ENCODE measurements at places on chromosomes 3 and 15. TPM values are rescaled to one million over a fixed set of nuclear protein-coding genes. Genes with fewer than 3 reads are reported as not detected.

- no peak for DNase-seq
Observed at GRCh38 chr15:74395319-74396145, 28.1 kb upstream of the CYP11A1 start.

GRCh38 chr3:159922193-159922840 is 66.3 kb upstream of the IL12A start:
- DNase-seq: no peak

DNA sequence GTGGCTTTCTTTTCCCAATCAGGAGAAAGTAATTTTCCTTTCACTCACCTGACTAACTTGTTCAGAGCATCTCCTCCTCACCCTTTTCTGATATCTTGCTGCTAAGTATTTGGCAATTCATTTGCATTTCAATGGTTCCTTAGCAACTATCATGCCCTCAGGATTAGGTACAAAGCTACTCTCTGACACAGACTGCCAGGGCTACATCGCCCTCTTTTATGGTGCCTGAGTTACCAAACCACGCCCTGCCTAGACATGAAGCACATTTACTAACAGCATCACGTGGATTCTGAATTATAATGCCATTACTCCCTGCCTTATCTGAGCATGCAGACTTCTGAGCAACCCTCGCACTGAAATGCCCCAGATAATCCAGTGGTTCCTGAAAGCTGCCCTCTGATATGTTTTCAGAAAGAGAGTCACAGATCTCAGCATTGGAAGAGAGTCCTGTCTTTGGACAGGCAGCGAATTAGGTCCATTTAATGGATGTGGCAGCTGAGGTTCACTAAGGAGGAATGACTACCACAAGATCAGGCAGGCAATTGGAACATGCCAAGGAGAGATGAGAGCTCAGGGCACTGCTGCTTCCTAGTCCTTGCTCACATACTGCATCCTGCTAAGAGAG is 14.5 kb downstream of the EPHB1 start:
- no peak for DNase-seq

GRCh38 chr3:143430568-143430967 is 311.0 kb downstream of the CHST2 start:
- DNase-seq: no peak

DNA sequence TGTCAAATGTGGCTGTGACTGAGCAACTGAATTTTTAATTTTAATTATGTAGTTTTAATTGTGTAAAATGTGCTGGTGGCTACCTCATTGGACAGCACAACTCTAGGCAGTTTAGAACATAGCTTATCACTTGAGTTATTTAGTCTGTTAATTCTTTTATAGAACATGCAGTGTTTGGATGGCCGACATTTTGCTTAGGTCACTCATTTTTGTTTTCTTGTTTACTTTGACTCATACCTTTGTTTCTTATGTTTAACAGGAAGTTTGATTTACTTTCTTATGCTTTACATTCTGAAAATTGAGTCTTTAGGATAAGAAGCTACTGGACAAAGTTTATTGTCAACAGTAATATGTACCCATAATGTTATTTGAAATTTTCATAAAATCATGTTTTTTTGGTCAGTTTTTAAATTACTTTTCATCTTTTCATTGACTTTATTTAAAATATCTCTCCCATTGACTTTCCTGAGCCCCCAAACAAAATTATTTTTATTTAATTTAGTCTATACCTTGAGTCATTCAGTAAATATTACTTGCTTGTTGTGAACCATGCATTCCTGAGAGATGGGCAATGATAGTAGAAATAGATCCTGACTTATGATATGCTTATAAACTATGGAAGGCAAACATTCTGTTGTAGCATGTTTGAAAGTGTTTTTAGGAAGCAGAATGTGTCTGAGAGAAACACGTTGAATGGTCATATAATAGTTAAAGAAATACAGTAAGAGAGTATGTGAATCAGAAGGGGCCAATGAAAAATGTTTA is 60.6 kb downstream of the TCF12 start:
- no peak for DNase-seq

GRCh38 chr3:184176377-184177330 is 2.0 kb downstream of the AP2M1 start:
- peak; percentile 88 for DNase-seq

Gene NT5DC2
- polyA plus RNA-seq: 477 TPM

Gene CHRNA5
- 5.4 TPM for polyA plus RNA-seq

GRCh38 chr15:48186271-48186670 is 5.2 kb upstream of the CTXN2 start:
- no peak for DNase-seq

- no peak for DNase-seq
Observed at GRCh38 chr3:195143221-195143620, 127.7 kb downstream of the XXYLT1 start.

DNA sequence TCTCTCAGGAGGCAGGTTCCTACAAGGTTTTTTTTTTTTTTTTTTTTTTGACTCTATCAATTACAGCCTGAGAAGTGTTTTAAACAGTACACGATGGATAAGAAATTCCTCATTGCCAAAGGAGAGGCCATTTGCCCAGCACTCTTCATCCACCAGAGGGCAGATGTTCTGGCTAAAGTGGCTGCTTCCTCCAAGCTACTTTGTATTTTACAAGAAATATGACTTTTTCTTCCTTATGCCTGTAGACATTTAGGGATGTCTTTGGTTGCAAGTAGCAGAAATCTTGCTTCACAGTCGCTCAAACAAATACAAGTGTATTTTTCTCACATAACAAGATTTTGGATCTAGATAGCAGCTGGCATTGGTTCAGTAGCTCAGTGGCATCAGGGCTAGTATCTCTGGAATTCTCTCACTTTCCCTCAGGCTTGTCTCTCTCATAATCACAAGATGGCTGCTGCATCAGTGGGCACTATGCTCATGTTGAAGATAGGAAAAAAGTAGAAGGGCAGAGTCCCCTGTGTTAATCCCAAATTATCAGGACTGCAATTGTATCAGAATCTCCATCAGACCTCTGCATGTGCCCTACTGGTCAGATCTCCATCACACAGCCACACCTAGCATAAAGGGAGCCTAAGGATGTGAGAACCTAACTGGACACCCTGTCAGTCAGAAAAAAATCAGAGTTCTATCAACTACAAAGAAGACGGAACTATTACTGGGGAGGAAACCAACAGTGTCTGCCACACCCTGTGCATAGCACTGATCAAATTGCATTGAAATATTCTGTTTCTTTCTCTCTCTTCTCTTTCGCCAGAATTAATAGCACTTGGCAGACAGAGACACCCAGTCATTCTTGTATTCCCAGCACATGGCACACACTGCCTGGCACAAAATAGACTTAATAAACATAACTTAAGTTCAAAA is 138.9 kb upstream of the COL8A1 start:
- DNase-seq: no peak

- DNase-seq: no peak
Observed at GRCh38 chr3:156344215-156344614, 210.7 kb downstream of the SSR3 start.

GRCh38 chr3:100105501-100105900 is 8.8 kb downstream of the FILIP1L start:
- DNase-seq: no peak

Gene P2RY1
- polyA plus RNA-seq: 6.5 TPM

GRCh38 chr3:57791245-57791644 is 35.1 kb downstream of the SLMAP start:
- no peak for DNase-seq

Gene ATP13A4
- 0.12 TPM for polyA plus RNA-seq

DNA sequence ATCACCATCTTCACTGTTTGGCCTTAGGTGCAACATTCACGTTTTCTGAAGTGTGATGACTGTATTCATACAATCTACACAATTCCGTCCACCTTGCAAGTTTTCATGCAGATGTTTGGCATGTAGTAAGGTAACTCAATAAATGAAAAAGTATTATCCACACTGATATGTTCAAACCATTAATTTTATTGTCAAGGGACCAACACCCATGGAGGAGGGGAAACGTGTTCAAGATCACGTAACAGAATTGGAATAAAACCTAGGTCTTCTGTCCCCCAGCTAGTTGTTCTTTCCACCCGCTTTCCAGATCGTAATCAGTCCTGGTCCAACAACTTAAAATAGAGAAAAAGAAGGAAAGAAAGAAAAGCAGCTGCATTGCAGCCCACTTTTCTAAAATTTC is 560.4 kb upstream of the MCTP2 start:
- no peak for DNase-seq

Gene LACTB
- polyA plus RNA-seq: 5.8 TPM

Gene RTP1
- polyA plus RNA-seq: 2.1 TPM

Gene HTR3E
- polyA plus RNA-seq: not detected

Gene CHP1
- 31.7 TPM for polyA plus RNA-seq

Gene NR1I2
- 2.6 TPM for polyA plus RNA-seq

- DNase-seq: no peak
Observed at GRCh38 chr3:24550588-24550987, 55.9 kb upstream of the THRB start.

- DNase-seq: peak; percentile 27
Observed at GRCh38 chr3:161560008-161560637, 63.5 kb downstream of the OTOL1 start.

GRCh38 chr3:97815149-97815917 is 6.5 kb upstream of the CRYBG3 start:
- no peak for DNase-seq

All from H1 (cell line).